ENCODE measurements at places on chromosomes 1 and 21.
A peak's percentile ranks its signal among the peaks of the same experiment; 100 is the strongest.

- no peak for DNase-seq
These were observed 83.8 kb downstream of the PLXNA2 start for GRCh38 chr1:208160259-208160819.

DNA sequence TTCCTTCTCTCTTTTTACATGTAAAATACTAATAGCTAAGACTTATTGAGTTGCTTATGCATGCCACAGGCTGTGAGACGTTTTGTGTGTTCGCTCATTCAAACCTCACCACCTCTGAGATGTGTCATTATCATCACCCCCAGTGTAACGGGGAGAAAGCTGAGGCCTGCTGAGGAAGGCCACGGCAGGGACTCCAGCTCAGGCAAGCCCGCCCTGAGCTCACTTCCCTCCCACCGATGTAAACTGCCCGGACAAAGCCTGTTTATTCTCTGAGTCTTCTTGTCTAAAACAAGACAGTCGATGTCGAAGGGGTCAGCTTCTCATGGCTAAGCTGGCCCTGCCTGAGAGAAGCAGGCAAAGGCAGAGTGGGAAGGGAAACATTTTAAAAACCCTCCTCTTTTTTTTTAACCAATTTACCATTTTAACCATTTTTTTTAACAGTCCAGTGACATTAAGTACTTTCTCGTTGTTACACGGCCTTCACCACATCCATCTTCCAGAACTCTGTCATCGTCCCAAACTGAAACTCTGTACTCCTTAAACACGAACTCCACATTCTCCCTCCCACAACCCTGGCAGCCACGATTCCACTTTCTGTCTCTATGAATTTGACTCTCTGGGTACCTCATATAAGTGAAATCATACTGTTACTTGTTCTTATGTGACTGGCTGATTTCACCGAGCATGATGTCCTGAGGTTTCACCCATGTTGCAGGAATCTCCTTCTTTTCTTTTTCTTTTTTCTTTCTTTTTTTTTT, 204.8 kb upstream of the GALNT2 start:
- DNase-seq, result peak; percentile 11

GRCh38 chr1:221946768-221947167, 204.9 kb upstream of the DUSP10 start:
- DNase-seq, result no peak

DNA sequence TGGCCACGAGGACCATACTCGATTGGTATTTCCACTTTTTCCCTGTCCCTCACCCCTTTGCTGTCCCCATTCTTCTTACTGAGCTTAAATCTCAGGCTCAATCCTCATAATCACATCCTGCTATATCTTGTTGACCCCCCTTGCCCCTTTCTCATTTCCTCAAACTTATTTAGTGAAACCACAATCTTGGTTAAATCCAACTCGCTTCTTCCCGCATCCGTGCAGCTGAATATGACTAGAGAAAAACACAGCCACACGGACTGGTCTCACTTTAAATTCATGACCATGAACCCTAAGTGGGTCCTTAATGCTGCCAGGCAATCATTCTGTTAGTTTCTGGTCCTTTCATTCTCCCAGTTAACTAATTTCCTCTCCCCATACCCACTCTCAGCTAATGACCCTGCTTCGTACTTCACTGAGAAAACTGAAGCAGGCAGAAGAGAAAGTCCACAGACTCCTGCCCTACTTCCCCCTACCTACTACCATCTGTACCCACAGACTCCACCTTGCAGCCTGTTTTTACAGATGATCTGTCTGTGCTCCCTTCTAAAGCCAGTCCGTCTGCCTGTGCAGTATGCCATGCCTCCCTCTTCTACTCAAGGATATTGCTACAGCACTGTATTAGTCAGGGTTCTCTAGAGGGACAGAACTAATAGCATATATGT, 96.8 kb upstream of the LMO4 start:
- DNase-seq, result no peak

GRCh38 chr1:202591515-202591914, 118.7 kb downstream of the SYT2 start:
- DNase-seq, result no peak

- DNase-seq, result no peak
These were observed 1.4 kb downstream of the SFPQ start for GRCh38 chr1:35191429-35192055.

DNA sequence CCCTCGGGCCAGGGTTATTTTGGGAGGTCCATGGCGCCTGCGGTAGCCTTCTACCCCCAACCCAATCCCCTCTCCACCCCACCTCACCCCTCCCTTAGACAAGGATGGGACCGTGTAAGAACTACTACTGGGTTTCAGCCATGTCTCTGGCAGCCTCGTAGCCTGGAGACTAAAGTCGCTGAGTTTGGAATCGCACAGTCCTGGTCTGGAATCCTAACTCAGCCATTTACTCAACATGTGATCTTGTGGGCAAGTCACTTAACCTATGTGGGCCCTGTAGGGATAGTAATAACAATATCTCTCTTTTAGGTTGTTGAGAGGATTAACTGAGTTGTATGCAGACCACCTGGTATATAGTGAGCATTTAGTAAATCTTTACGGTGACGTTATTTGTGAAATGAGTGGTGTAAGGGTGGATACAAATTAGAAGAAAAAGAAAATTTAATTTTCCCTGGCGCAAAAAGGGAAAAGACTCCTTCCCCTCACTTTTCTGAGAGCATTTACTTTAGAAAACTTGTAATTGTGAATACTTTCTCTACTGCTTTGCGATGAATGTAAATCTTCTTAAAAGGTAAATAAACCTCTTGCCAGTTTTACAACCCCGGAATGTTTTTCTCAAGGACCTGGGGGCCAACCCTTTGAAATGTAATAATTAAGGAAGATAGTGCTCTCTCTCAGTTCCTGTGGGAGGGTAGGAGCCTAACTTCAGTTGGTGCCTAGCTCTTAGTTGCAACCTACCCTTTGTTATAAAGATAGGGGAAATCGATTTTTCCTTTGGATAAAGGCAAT, 615 bp upstream of the MRPS15 start:
- DNase-seq, result no peak

GRCh38 chr1:111569913-111570312, 49.7 kb upstream of the RAP1A start:
- no peak for DNase-seq

DNA sequence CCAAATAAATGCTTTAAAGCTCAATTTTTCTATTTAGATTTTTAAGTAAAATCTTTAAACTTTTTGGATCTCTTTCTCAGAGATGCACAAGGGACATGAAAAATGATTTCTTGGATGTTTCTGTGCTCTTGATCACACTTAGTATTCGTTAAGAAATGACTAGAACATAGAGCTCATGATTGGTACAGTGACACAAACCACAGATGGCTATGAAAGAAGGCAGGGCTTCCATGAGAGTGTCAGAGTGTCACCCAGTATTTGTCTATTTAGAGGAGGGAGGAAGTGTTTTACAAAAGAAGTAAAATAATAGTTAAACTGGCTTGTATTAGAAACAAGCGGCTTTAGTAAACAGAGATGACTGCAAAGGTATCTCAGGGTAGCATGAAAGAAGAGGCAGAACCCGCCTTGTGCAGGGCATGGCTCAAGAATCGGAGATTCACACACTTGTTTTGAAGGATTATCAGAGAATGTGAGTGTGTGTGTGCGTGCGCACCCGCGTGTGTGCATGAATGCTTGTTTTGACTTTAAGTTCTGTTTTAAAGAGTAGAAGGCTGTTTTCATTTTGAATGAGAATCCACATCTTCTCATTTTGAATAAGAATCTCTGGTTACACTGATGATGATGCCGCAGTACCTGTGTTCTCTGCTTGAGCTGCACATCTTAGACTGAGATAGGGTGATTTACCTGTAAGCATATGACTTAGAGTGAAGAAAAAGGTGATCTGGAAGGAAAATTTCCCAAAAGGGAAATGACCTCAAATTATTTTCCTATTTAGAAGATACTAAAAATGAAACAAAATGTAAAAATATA, 82.1 kb downstream of the VPS26C start:
- DNase-seq, result no peak

All from cardiac muscle cell (in vitro differentiated cells and primary cell).